ENCODE measurements at places on chromosomes 6 and 20. TPM values are rescaled to one million over a fixed set of nuclear protein-coding genes. Genes with fewer than 3 reads are reported as not detected.

Gene PNPLA1
- 0.53 TPM for total RNA-seq

DNA sequence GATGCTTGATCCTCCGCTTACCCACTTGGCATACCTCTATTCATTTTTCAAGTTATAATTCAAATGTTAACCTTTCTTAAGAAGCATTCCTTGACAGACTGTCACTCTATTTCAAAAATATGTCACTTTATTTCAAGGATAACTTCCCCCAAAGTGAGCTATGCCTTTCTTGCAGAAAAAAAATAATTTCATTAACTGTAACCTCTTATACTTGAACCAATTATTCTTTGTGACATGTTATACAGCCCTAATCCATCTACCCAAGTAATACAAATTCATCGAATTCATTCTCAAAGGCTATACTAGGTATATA lies 9.3 kb upstream of the NHSL1 start:
- DNase-seq, result no peak

DNA sequence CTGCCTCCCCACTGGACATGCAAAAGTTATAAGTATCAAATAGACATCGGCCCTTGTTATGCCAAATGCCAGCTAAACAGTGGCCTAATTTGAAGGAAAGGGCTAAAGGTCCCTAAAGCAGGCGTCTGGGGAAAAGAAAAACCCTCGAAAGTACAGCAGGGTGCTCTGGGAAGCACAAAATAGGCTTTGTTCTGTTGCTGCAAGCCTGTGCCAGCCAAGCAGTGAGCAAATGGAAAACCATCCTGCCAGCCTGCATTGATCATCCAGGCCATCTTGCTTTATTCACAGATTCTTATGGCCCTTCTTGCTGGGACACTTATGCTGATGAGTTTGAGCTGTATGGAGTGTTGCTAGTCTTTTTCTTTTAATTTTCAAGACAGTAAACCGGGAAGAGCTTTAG lies 62.2 kb upstream of the PLEKHG1 start:
- no peak for DNase-seq

Gene ESR1
- total RNA-seq, result 0.31 TPM

DNA sequence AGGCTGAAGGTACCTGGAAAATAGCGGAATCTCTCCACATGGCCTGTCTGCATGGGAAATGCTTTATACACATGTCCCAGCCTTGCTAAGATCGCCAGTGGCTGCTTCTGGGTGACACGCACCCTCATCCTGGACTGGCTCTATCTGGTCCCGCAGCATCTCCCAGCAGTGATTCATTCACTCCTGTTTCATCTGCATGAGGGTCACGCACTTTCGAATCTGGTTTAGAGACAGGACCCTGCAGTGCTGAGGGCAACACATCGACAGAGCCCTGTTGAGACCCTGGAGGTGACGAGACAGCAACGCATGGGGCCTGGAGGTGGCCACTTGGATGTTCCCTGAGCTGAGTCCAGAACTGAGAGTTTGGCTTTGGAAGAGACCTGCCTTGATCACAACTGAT lies 136.5 kb downstream of the SMOC2 start:
- no peak for DNase-seq

- no peak for DNase-seq
These were observed 197.5 kb downstream of the ISM1 start for GRCh38 chr20:13418263-13419229.

DNA sequence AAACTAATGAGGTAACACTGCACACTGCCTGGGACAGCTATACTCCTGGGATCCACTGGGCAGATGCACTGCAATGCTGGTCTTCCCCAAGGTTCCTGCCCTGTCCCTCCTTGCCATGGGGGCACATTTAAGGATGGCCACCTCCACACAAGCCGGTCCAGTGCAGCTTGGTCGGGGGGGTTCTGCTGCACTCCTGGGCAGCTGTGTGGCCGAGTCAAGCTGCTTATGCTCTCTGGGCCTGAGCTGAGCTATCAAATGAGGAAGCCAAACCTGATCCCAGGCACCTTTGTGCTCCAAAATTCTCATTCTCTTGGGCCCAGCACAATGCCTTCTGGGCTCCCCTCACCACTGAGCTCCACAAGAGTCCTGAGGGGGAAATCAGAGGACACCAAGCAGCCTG lies 37.3 kb downstream of the NINL start:
- DNase-seq, result no peak

DNA sequence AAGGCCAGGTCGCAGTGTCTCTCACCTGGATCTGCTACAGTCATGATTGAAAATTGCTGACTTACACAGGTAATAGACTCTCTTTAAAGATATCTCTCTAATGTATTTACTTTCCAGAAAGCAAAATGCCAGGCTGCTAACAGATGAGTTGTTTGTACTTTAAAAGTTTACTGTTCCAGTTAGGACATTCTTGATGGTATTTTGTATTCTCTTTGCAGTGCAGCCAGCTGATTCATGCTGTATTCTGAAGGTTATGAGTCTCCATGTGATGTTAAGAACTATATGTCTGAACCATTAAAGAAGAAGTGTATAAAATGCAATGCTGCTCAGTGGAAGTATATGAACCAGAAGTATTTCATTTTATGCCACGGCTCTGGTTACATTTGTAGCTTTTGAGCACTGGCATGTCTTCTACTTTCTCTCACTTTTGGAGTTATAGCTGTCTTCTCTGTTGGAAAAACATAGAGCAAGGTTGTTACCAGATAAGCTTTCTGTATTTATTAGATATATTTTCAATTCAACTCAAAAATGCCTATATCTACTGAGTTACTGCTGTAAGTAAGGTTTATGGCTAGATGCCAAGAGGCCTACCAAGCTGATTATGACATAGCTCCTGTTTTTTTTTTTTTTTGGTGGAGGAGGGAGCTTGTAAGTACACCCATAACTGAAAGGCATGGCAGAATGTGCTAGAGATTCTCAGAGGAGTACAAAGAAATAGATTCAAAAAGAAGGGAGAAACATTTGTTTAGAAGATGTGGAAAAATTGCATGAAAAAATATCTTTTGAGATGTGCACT lies 130.5 kb upstream of the MAN1A1 start:
- no peak for DNase-seq

- no peak for DNase-seq
These were observed 242.4 kb downstream of the OGFRL1 start for GRCh38 chr6:71531006-71531405.

Gene BPIFA1
- not detected for total RNA-seq

DNA sequence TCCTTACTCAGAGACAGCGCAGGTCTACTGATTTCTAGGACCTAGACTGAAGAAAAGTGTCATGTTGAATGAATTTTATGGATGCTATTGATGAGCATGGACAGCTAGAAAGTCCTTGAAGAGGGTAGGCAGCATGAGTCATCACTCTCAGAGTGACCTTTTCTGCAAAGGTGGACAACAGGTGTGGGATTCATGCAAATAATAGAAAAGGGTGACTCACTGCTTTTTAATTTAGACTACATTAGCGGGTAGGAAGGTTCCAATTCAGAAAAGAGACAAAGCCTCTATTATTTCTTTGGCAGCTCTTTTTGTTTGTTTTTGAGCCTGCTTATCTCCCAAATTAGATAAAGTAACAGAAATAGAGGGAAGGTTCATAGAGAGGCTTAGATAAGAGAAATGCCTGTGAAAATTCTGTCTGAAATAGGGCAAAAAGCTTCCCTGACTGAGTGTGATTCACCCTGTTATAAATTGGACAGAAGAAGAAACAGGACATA lies 191.4 kb downstream of the TENT5A start:
- DNase-seq, result no peak

DNA sequence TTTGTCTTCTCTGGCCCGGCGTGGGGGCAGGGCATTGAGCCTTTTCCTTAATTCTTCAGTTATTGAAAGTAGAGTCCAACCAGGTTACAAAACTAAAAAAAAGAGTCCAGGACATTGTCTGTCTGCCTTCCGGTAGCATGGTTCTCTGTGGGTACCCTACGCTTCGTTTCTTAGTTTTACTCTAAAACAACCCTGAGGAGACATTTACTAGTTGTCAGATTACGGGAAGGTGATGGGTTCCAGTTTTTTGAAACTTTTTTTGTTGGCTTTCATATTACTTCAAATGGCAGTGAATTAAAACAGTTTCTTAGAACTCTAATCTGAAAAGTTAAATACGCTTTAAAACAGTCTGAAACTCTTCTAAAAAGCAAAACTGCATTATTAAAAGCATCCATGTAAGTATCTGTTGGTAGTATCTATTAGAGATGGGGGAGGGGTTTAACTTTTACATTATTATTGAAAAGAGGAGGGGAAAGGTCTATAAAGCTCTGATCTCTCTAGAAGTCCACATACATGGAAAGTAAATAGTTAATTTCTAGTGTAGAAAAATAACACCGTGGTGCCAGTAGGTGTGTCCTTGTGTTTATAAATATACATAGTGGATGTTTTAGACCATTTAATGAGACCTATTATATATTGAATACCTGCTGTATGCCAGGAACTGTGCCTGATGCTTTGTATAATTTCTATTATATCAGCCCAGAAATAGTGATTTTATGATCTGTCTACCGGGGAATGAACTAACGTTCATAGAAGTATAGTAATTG lies 2.2 kb downstream of the BICRAL start:
- no peak for DNase-seq

GRCh38 chr6:31465185-31465536 lies 32.8 kb upstream of the MICB start:
- DNase-seq, result no peak

GRCh38 chr6:68638230-68638900 lies 3.3 kb downstream of the ADGRB3 start:
- peak; percentile 57 for DNase-seq

GRCh38 chr20:43949741-43950618 lies 35.3 kb downstream of the TOX2 start:
- DNase-seq, result no peak

GRCh38 chr6:149154261-149154821 lies 163.2 kb upstream of the TAB2 start:
- DNase-seq, result no peak

Gene NDRG3
- 131 TPM for total RNA-seq

GRCh38 chr20:34311118-34312023 lies 8.2 kb upstream of the AHCY start:
- DNase-seq, result no peak

Gene MUCL3
- not detected for total RNA-seq

All from dorsolateral prefrontal cortex (tissue), 122 donors.